ENCODE measurements at places on chromosomes 11 and 22.

- DNase-seq = no peak
Measured at GRCh38 chr22:46867106-46867505, 104.7 kb downstream of the TBC1D22A start.

- no peak for DNase-seq
Measured at GRCh38 chr11:91081440-91082043, 858.7 kb upstream of the CHORDC1 start.

- no peak for DNase-seq
Measured at GRCh38 chr11:103676413-103676812, 360.0 kb upstream of the DDI1 start.

GRCh38 chr22:30445438-30446145, 20.0 kb downstream of the MTFP1 start:
- no peak for DNase-seq

GRCh38 chr11:57709802-57710367, 2.1 kb downstream of the MED19 start:
- no peak for DNase-seq

DNA sequence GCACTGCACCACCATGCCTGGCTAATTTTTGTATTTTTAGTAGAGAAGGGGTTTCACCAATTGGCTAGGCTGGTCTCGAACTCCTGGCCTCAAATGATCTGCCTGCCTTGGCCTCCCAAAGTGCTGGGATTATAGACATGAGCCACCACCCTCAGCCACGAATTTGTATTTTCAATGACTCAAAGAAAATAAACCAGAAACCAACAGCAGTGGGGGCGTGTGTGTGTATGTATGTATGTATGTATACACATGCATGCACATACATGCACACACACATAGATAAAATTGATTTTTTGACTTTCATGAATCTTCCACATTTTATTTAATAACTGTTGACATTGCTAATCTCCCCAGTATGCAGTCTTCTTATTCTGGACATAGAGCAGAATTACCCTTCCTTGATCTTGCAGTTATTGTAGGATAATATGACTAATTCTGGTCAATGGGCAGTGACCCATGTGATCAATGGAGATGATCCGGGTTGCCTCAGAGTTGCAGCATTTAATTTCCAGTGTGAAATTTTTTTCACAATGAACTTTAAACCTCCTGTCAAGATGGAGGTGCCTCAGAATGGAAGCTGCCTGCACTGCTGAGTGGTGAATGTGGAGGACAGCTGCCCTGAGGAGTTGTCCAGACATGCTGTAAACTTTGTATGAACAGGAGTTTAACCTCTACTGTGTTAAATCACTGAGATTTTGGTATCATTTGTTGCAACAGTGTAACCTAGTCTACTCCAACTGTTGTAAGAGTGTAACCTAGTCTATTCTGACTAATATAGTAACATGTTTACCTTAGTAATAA, 12.8 kb upstream of the PTPN5 start:
- no peak for DNase-seq

GRCh38 chr11:72140661-72141060, 5.1 kb downstream of the FOLR3 start:
- no peak for DNase-seq

DNA sequence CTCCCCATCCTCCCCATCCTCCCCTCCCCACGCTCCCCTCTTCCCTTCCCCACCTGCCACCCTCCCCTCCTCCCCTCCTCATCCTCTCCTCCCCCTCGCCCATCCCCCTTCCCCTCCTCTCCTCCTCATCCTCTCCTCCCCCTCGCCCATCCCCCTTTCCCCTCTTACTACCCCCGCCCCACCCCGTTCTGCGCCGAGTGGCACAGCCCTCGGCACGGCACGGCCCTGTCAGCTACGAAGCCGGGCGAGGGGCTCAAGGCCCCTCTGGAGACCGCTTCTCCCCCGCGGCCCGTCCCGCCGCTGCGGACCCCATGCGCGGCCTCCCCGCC, 449.9 kb downstream of the OPCML start:
- no peak for DNase-seq

- no peak for DNase-seq
Measured at GRCh38 chr11:5507933-5508305, 1.8 kb downstream of the UBQLN3 start.

DNA sequence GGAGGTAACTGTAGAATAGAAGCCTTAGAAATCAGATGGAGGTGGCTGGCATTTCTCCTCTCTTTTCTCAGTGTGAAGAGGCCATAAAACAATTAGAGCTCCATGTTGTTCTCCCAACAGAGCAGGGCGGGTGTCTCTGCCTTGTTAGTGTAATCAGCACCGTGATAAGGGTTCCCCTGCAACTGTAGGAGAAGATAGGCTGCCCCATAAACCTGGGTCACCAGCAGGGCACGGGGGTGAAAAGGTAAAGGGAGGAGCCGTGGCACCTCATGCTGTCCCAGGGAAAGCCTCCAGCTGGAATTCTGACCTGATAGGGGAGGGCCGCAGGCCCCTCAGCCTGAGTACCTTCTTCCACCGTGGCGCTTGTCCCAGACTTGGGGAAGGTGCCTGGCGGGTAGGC, 68.7 kb downstream of the ISX start:
- DNase-seq = no peak

DNA sequence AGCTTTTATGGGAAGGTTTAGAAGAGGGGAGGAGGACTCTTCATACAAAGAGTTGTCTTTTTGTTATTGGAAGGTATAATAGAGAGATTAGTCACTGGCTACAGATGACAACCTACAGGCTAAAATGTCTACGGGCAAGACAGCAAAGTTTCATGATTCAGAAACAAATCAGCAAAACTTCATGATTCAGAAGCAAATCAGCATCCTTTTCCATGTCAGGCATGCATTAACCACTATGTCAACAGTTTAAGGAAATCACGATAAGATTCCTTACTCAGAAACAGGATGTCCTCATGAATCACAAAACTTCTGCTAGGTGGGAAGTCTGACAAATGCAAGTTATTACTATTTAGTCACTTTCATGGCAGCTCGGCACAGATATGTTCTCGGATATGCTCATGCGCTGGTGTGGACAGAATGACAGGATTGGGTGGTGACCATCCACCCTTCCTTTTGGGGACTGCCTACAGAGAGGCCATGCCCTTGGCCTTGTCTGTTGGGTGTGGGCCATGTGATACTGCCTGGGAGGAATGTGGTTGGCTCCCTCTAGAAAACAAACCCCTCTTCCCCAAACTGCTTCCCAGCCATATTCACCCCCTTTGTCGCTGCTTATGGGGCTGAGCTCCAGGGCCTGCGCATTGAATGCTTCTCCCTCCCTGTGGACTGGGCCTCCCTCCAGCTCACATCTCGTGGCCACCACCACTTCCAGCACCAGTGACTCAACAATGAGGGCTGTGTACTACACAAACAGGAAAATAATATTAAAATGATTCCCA, 10.1 kb downstream of the C11orf91 start:
- DNase-seq = peak; percentile 92

- no peak for DNase-seq
Measured at GRCh38 chr11:88531831-88532230, 194.3 kb upstream of the CTSC start.

DNA sequence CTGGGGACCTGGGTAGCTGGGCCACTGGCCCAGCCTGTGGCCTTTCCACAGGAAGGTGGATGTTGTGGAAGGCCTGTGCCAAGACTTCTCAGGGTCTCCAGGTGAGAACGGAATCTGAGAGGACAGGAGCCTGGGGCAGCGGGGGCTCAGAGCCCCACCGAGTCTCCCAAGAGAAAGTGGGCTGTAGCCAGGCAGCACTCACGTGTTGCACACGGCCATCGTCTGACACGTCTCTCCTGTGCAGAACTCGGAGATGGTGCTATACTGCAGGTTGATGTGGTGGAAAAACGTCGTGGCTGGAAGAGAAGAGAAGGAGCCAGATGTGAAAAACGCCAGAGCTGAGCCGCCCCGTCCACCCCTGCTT, 6.4 kb downstream of the MOB2 start:
- no peak for DNase-seq

DNA sequence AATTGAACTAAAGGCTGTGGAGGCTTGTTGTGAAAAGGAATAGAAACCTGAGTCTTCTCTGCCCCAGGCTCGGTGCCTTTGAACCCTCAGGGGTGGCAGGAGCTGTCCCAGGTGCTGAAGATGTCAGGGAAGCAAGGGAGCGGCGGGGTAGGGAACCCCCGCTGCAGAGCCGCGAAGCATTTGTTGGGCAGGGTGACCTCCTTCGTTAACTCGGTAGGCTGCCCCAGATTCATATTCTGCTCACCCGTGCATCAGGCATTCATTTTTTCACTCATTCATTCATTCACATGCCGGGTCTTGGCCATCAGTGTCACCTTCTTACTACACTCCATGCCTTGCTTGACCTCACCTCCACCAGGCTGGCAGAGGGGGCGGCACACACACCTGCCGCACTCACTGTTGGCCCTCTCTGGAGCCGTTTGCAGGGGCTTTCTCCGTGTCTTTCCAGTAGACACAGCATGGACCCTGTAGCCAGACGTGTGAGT, 618.9 kb downstream of the BRD1 start:
- DNase-seq = peak; percentile 21

GRCh38 chr11:64373598-64373974, 14.6 kb downstream of the RPS6KA4 start:
- no peak for DNase-seq

- no peak for DNase-seq
Measured at GRCh38 chr11:35151683-35152280, 12.8 kb downstream of the CD44 start.

DNA sequence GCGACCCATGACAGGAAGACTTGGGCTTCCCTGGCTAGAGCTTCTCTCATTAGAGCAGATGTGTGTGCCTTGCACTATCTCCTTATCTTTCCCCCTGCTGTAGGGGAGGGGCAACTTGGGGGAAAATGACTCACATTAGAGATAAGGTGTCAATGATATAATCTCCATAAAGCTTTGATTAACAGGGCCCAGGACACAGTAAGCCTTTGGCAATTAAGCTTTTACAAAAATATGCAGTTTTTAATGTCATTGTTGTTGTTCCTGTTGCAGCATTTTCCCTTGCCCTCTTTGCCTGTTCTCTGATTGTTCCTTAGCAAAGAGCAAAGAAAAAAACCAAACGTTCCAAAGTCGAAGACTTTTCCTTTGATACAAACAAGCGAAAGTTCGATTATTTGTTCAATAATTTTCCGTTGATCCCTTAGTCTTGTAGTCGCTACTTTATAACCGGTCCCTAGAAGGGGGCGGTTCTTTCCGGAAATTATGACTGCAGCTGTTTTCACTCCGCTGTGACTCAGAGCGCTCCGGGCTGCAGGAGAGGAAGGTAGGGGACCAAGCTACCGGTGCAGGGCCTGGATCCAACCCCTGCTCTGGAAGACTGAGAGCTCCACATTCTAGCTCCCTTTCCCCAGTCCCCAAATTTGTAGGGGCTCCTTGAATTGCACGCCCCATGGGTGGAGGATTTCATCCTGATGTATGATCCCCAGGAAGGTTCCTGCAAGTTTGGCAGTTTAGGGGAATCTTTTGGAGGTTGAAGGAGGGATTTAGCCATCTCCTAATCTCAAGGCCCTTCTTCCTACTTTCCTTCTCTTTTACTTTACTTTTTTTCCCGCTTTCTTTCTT, at the start of gene VWA5A:
Gene VWA5A (plus strand): TSS at position 509 of the 840 bp plus-strand sequence. CDS start 2,062 bp downstream, outside the sequence.
- DNase-seq = peak; percentile 70

DNA sequence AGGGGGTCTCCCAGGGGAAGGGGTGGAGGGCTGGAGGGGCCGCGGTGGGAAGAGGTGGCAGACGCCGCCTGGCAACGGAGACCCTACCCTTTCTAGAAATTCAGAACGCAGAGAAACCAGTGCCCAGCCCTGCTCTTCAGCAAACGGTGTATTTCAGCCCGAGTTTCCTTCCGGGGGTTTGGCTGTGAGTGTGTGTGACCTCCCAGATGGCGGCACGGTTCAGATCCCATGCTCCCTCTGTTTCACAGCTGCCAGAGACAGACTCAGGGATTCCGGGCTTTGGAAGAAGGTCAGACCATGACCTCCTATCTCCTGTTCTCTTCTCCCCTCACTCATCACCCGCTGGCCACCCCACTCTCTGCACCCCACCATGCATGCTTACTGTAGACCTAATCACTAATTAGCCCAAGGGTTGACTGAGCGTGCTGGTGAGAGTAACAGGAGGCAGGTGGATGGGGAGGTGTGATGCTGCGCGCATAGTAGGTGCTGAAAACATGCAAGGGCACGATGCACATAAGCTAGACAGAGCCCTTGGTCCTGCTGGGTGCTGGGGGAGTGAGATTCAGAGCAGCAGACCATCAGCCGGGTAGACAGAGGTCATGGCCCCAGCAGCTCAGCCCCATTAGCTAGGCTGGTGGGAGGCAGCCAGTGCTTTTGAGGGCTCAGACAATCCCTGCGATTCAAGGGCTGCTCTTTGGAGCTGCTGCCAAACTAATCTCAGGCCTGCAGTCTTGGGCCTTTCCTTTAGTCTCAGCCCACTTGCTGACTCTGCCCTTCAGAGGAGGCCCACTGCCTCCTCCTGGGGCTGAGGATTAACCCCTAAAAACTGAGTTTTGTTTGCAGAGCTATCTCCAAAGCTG, 256.5 kb upstream of the CADM1 start:
- DNase-seq = no peak

- no peak for DNase-seq
Measured at GRCh38 chr11:79220171-79220570, 220.7 kb downstream of the TENM4 start.

DNA sequence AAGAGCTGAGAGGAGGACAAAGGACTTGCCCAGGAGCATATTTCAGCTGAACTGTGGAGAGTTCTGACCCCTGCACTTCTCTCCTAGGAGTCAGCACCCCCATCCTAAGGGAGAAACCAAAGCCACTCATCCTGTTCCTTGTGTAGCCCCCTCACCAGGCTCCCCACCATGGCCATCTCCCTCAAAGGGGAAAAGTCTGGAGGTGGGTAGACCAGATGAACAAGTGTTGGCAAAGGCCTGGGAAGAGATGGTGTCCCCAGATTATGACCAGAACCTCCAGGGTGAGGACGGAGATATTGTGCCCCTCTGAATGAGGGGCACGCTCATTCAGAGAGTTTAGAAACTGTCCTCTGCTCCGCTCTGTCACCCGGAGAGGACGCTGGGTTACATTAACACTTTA, 880.0 kb downstream of the BRD1 start:
- DNase-seq = no peak

GRCh38 chr22:19568337-19569275, 44.4 kb upstream of the CLDN5 start:
- DNase-seq = peak; percentile 60

DNA sequence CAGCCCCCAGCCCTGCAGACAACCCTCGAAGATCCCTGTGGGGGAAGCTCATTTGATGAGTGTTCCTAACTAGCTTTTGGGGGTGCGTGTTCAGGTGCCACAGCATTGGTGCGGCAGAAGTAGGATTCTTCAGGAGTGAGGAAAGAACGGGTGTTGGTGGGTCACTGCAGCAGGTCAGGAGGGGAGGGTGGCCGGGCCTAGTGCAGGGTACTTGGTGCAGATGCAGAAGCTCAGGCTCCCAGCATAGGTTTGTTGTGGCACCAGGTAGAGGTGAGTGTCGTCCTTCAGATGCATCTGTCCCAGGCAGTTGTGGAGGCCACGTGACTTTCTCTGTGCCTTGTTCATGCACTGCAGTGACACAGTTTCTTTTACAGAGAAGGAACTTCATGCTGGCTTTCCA, 15.1 kb upstream of the ADORA2A start:
- DNase-seq = no peak

GRCh38 chr11:14520747-14521151, 563 bp upstream of the PSMA1 start:
- DNase-seq = no peak

- DNase-seq = no peak
Measured at GRCh38 chr11:62004473-62004872, 37.0 kb upstream of the FTH1 start.
